ENCODE measurements at places on chromosomes 5 and 9. TPM values are rescaled to one million over a fixed set of nuclear protein-coding genes. Genes with fewer than 3 reads are reported as not detected.

The SLC24A2 gene
- total RNA-seq = not detected

The SV2C gene
- not detected for total RNA-seq

The BTNL8 gene
- not detected for total RNA-seq

The PKD2L2 gene
- total RNA-seq = 0.17 TPM

The PRRT1B gene
- total RNA-seq = not detected

DNA sequence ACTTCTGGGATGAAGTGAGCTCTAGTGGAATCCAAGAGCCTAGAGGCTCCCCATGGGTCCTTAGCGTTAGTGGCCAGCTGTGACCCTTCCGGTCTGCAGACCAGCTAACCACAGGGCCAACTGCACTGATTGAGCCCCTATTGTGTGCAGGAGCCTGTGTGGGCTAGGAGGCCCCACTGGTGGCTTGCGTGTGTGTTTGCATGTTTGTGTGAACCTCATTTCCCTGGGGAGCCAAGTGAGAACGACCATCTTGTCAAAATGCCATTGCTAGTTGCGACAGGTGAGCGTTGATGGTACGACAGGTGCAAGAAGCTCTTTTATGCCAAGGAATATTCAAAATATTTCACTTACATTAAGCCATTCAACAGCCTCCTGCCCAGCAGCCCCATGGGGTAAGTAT, 44.1 kb upstream of the ANKRD33B start:
- DNase-seq = no peak

GRCh38 chr5:19044931-19045695, 942.9 kb downstream of the CDH18 start:
- DNase-seq = no peak

GRCh38 chr5:107948377-107948776, 277.6 kb upstream of the EFNA5 start:
- DNase-seq = no peak

GRCh38 chr9:17130725-17131124, 4.1 kb upstream of the CNTLN start:
- DNase-seq = no peak

DNA sequence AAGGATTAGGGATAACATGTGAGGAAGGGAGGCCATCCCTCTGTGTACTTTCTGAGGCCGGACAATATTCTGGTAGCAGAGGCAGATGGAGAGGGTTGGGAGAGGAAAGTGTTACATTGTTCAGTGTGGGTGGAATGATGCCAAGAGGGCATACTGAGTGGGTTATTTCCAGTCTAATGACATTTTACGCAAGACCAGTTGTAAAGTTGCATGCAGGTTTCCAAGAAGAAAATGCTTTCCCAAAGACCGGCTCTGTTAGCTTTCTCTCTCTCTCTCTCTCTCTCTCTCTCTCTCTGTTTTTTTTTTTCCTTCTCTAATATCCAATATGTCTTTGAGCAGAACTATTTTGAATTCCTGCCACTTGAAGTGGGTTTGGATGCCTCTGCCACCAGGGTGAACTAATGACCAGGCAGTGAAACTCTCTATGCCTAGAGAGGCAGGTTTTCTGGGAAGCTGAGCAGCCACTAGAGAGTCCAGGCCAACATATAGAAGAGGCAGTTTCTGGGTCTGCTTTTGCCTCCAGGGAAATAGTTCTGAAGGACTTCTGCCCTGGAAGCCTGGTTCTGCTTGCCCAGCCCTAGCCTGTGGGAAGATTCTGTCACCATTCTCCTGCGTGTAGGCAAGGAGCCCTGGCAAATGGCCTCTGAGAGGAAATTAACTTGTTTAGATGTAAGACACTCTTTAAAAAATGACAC, 24.4 kb upstream of the ZNF366 start:
- peak; percentile 57 for DNase-seq

DNA sequence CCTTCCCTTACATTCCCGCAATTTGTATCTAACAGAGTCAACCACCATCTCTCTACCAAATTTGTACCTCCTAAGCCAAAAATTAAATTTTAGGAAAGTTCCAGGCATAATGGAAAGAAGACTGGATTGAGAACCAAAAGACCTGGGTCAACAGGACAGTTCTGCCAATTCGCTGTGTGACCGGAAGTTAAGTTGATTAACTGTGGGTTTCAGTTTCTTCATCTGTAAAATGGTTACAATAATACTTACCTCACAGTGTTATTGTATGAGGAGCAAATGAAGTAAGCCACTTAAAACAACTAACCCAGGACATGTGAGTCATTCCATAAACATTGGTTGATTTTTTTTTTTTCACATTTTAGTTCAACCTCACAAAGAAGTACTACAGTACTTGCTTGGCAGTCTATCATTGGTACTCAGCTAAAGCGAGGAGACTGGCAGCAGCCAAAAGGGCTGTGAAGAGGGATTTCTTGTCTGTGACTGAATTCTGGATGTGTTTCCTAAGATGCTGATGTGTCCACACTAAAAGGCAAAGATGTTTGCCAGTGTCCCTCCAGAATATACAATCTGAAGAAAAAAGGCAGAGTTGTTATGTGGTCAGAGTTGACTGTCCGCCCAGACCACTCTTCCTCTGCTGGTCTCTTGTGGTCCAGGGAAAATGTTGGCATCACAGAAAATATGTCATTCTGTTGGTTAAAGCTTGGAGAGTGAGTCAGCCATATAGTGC, 198.6 kb downstream of the TLE1 start:
- DNase-seq = peak; percentile 95

GRCh38 chr9:133233681-133234432, 24.8 kb upstream of the OBP2B start:
- no peak for DNase-seq

GRCh38 chr5:35229076-35230037, 930 bp downstream of the PRLR start:
- DNase-seq = peak; percentile 59

Measured in M059J (cell line).